ENCODE measurements at places on chromosomes 12 and 14.

DNA sequence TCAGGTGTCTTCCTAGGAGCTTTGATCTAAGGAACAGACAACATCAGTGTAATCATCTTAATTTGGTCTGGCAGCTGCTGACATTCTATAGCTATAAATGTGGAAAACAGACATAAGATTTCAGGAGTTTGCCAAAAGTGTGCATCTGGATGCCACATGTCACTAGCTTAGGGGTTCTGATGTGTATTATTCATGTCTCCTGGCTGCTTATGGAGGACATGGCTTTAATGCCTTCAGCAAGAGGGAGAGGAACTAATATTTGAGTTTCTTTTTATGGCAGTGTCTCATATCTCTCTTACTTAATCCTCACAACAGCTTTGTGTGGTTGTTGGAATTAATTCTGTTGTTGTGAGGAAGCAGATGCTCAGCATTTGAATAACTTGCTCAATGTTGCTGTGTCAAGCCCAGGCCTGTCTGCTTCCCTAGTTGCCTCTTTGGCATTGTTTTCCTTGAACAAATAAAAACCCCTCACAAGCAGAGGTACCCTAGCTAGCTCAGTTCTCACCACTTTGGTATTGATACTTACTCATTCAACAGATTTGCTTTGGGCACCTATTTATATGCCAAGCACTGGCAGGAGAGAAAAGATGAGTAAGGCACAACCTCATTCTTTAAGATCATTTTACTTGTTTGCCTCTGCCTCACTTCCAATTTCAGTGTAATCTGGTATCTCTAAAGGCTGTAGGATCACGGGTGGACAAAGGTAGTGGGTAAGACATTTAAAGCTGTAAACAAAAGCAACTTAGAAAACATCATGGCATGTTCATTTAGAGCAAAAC, 39.8 kb upstream of the EID3 start:
- DNase-seq, result no peak

GRCh38 chr14:64758691-64759554, 54.7 kb downstream of the PLEKHG3 start:
- no peak for DNase-seq

- DNase-seq, result no peak
These were observed 62.0 kb upstream of the LMNTD1 start for GRCh38 chr12:25615119-25615518.

DNA sequence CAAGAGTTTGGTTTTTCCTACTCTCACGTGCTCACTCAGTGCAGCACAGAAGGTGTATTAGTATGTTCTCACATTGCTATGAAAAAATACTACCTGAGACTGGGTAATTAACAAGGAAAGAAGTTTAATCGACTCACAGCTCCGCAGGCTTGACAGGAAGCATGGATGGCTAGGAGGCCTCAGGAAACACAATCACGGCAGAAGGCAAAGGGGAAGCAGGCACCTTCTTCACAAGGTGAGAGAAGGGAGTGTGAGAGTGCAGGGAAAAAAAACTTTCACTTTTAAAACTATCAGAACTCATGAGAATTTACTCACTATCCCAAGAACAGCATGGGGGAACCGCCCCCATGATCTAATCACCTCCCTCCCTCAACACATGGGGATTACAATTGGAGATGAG, 185.8 kb upstream of the TMPO start:
- no peak for DNase-seq

- DNase-seq, result no peak
These were observed 2.1 kb downstream of the ITGA5 start for GRCh38 chr12:54416687-54417603.

DNA sequence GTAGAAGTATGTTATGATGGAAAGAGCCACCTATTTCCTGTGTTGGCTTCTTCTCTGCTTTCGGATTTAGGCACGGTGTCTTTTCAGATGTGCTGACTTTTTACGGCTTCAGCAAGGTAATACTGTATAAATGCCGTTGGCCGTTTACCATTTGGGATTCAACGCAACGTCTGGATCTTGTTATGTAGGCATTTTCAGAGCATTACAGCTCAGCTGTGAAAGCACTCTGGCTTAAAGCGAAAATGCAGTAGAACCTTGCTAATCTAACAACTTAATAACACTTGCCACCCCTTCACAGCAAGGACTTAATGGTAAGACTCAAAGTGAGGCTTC, 229.9 kb downstream of the EFCAB11 start:
- no peak for DNase-seq

DNA sequence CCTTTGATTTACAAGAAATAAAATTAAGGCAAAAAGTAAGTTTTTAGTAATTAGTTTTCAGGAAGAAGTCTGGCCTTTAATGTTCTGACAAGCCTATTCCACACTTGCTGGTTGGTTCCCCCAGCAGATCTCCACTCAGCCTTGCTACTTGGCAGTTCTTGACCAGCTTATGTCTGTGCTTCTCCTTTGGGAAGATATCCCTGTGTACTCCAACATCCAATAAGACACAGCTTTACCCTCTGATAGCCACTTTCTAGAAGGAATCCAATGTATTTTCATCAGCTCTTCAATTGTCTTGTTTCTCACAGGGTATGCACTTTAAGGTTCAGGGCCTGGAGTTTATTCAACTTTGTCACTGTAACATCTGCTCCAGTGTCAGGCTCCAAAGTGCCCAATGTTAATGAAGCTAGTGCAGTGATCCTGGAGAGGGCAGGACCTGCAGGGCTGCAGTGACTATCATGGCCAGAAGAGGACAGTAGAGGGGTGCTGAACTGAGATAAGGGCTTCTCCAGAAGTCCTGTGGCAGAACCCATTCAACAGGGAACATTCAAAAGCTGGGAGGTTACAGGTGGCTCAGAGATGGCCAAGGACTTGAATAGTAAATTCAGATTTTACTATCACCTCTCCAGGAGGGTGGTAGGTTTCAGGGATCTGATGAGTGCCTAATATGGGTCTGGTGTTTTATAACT, 22.9 kb downstream of the JKAMP start:
- DNase-seq, result peak; percentile 10

- DNase-seq, result no peak
These were observed 318.6 kb upstream of the DIO3 start for GRCh38 chr14:101242442-101243385.

GRCh38 chr14:22602862-22603261, 4.8 kb downstream of the ABHD4 start:
- DNase-seq, result no peak

DNA sequence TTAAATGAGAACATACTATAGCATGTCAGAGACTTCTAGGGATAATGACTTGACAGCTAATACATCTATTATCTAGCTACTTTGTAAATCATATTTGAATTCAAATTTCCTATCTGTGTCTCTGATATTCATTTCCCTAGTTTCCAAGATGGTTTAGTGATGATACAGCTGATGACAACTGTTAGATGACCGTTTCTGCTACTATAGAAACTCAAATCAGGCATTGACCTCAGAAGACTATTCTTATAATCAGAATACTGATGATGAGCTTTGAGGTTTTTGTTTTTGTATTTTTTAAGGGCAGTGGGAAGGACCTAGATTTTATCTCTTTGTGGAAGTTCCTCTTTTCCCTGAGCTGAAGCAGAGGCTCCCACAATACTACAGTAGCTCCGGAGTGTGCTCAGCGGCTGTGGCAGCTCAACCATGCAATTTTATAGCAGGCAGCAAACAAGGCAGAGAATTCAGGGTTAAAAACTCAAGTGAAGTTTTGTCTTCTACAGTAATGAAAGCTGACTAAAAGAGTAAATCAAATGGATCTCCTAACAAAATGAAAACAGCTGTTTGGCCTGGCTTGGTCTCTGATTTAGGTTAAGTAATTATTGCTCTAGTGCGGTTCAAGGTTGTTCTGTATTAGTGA, 145.1 kb downstream of the SLC25A21 start:
- DNase-seq, result no peak

GRCh38 chr12:80777587-80777986, 60.9 kb downstream of the MYF5 start:
- no peak for DNase-seq

DNA sequence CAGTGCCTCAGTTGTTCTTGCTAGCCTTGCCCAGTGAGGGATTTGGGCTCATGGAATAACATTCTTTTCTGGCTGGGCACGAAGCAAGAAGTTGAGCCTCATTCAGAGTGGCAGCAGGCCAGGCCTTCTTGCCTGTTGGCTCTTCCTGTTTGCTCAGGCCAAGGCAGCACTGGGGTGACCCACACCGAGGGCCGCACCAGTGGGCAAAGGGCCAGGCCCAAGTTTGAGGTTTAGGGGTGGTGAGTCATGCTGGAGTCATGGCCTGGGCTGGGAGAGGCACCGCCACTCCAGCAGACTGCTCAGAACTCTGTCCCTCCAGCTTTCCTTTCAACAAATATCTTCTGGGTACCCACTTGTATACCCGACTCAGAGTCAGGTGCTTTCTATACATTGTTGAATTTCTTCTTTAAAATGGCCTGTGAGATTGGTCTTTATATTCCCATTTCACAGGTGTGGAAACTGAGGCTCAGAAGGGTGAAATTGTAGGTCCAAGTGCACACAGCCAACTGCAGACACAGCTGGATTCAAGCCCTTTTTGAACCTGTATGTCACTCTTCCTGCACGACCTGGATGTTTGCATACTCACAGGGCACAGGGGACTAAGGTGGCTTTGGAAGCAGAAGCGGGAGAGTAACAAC, 279.4 kb downstream of the FOXN3 start:
- no peak for DNase-seq

DNA sequence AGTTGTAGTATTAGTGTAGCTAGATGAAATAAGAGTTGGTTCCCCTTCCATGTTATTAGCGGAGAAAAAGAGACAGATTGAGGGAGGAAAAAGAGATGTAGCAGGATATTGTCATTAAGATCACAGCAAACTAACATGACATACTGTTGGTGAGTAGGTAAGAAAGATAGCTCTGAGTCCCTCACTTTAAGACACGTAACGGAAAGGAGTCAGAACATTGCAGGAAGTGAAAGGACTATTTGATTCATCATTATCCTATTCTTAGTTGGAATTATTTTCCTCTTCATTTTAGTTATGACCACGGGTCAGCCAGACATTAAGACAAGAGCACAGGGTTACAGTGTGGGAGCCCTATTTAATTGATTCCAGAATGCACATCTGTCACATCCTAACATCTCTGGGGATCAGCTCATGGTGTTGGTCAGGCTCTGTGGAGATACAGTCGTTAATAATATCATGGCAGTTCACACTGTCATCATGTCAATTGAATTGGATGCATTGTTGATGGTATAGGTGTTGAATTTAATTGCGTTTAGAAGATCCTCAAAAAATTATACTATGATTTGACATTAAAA, 55.0 kb downstream of the TMX1 start:
- no peak for DNase-seq

DNA sequence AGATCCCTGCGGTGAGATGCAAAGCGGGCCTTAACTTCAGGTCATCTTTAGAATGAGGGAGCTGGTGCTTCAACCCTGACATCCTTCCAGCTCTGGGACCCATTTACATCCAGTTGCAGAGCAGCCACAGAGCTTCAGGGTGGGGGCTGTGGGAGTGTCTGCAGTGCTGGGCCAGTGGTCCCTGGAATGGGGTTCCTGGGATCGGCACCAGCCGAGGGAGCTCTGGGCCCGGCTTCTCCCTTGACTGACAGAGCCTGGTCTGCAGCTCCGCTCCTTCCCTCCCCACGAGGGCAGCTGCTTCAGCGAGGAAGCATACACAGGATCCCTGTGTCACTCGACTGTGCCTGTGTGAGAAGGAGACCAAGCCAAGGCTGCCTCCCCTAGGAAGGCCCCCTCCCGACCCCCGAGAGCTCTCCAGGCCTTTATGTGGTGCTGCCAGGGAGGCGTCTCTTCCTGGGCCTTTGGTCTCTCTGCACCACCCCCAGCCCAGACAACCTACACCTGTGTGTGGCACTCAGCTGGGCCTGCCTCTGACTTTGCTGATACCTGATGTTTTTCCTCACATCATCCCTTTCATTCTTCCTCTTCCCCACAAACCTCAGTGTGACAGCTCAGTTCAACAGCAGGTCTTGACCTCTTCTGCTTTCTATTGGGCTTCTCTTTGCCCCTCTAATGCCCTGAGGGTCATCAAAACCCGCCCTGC, 48.1 kb upstream of the RIN3 start:
- no peak for DNase-seq

DNA sequence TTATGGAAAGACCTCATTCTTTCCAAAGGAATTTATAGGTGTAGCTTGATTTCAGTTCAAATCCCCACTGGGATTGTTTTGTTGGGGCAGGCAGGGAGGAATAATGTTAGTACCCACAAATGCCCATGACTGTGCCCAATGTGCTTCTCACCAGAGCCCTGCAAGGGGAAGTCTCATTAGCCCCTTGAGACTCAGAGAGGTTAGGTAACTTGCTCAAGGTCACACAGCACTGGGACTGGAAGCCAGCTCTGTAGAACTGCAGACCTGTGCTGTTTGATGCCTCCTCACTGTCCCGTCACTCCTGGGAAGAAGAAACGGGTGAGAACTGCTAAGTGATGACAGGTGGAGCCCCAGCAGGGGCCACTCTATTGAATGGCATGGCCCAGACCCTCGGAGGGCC, 8.9 kb downstream of the ANKRD9 start:
- DNase-seq, result no peak

DNA sequence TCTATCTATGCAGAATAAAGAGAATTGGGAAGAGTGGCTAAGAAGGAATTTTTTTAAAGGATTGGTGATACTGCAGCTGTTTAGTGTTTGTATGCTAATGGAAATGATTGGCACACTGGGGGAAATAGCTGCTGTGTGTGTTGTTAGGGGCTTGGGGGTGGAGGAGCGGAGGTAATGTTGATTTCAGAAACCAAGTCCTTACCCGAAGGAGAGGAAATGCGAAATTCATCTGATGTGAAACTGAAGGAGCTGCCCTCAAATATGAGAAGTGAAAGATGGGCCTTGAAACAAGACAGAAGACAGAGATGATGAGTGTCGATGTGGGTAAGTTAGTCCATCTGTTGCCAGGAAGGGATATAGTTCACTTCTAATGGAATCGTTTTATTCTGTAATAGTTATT, 21.2 kb upstream of the RNASE12 start:
- DNase-seq, result no peak

DNA sequence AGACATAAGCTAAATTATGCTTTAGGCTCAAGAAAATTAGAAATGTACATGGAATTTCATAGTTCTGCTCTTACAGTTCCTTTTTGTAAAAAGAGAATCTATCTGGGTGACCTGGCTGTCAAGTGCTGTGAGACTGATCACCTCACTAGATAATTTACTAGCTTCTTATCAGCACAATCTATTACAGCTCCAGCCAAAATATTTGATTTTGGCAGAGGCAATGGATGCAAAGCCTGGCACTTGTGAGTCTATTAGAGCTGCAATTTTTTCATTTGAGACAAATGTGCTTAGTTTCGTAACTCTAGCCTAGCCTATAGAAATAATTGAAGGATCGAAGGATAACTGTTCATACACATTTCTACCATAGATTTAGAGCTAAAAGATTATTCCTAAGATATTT, 927.5 kb downstream of the SLC6A15 start:
- DNase-seq, result no peak

- no peak for DNase-seq
These were observed 17.9 kb upstream of the CAMKK2 start for GRCh38 chr12:121314431-121314830.

GRCh38 chr12:62130834-62131552, 129.2 kb upstream of the USP15 start:
- no peak for DNase-seq

GRCh38 chr14:80959496-80959895, 4.1 kb downstream of the TSHR start:
- DNase-seq, result no peak

GRCh38 chr12:17592472-17592871, 497.5 kb downstream of the RERGL start:
- no peak for DNase-seq

- no peak for DNase-seq
These were observed 69.9 kb upstream of the FOXN3 start for GRCh38 chr14:89486961-89487360.

- no peak for DNase-seq
These were observed 55.0 kb downstream of the BHLHE41 start for GRCh38 chr12:26069796-26070195.

Measured in stimulated activated CD8-positive, alpha-beta memory T cell treated with anti-CD3 and anti-CD28 coated beads, Interleukin-4, amount 100 ng/mL, for 1 hour (primary cell).